WTC11 (cell line): ENCODE measurements at places on chromosomes 11 and 22. TPM values are rescaled to one million over a fixed set of nuclear protein-coding genes. Genes with fewer than 3 reads are reported as not detected.

TTC36 gene
- total RNA-seq: 0.70 to 0.78 TPM (median 0.71 TPM) in 3 replicates

GRCh38 chr22:49730656-49731055, 97.0 kb downstream of the BRD1 start:
- H3K4me1 ChIP-seq: peaks cover 5% of the 10 kb centered on the region
- no peak for DNase-seq
- H3K36me3 ChIP-seq: no peaks in the 10 kb centered on the region
- no peak overlapping the region for H3K27ac ChIP-seq
- H3K27me3 ChIP-seq: peaks cover 28% of the 10 kb centered on the region
- H3K4me3 ChIP-seq: no peak overlapping the region

C11orf98 gene
- total RNA-seq: 132 to 154 TPM (median 137 TPM) in 3 replicates

DNA sequence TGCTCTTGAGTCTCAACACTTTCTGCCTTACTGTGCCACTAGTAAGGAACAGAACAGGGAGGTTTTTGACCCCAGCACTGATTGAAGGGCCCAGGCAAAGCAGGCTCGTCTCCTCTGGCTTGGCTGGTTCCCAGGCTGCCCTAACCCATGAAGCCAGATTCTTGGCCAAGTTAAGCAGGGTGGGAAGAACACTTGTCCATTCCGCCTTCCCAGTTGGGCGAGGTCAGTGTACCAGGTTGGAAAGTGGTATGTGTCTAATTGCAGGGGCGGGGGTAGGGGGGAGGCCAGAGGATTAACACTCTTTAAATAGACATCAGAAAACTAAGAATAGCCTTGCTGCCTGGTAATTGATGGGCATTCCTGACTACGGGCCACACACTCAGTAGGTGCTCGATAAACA, 14.4 kb downstream of the TIMP3 start:
- no peaks in the 10 kb centered on the region for H3K27me3 ChIP-seq
- DNase-seq: no peak
- H3K4me3 ChIP-seq: no peak overlapping the region
- peaks cover 39% of the 10 kb centered on the region for H3K4me1 ChIP-seq
- H3K36me3 ChIP-seq: no peaks in the 10 kb centered on the region

- H3K27ac ChIP-seq: no peak overlapping the region
- H3K36me3 ChIP-seq: no peaks in the 10 kb centered on the region
- DNase-seq: no peak
- no peak overlapping the region for H3K4me3 ChIP-seq
Observed at GRCh38 chr11:2736577-2737225, 36.9 kb upstream of the KCNQ1OT1 start.
